ENCODE measurements at places on chromosomes 7 and 10.

GRCh38 chr7:92750946-92751345, 85.4 kb downstream of the CDK6 start:
- no peak for DNase-seq

GRCh38 chr7:25849500-25850184, 302.4 kb upstream of the NFE2L3 start:
- DNase-seq: no peak

DNA sequence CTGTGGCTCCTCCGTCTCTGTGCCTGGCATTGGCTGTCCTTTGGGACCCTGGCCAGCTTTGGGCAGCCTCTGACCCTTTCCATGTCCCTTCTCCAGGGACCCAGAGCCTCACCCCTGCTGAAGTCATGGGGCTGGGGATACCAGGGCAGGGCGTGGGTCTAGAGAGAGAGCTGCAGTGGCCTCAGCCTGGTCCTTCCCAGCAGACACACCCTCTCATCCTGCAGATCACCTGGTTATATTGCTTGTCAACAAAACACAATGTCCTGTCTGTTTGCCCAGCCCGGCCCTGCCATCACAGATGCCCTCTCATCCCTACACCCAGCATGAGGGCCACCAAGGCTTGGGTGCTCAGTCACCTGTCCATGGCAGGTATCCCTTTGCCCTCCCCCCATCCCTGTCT, 1.8 kb downstream of the MUC17 start:
- no peak for DNase-seq

GRCh38 chr10:95236068-95236903, 42.2 kb downstream of the ACSM6 start:
- no peak for DNase-seq
